ENCODE measurements at places on chromosomes 2 and 18.

GRCh38 chr2:120763931-120764330 lies 28.3 kb downstream of the GLI2 start:
- DNase-seq, result no peak

DNA sequence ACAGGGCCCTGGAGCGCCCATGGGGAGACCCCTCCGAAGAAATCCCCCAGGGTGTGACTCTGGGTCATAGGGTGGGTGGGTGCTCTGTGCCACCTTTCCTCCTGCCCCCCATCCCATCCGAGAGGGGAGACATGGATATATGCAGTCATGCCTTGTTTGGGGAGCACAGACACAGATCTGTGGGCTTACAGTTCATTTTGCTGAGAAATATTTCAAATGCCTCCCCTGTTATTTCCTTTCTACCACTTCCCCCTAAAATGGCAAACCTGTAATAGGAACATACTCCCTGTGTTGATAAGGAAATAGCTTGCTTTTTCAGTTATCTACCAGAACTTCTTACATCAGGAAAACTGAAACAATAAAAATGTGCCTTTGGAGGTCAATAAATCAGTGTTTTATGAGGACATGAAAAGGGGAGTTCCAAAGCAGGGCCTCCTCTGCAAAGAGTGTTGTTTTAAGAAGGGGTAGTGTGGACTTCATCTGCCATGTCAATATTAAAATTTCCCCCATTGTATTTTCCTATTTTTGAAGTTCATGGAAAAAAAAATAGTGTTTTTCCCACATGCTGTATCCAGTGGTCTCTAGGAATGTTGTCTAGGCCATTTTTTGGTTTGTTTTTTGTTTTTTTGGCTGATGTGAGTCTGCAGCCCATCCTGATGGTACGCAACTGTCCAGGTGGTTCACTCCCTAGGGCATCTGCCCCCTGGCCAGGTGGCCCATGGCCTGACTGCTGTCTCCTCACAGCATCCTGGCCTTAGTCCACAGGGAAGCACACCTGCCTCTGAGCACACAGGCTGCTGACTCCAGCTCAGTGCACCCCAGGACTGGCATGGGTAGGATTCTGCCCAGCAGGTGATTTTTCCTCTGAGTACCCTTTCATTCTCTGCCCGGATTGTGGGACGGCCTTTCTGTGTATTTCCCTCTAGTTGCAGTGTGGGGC lies 3.7 kb downstream of the TNFRSF11A start:
- DNase-seq, result no peak

DNA sequence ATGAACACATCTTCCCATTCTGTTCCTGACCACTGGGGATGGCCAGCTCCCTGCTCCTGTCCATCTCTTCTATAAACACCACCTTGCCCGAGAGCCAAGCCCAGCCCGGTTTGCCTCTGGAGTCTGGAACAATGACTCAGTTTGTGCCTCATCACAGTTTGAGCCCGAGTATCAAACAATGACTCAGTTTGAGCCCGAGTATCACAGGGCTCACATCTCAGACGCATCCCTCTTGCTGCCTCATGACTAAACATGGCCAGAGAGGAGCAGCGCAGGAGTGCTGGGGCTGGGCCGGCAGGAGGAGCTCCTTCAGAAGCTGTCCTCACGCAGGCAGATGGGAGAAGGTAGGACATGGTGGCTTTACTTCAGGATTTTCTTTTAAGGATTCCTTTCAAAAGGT lies 68.7 kb downstream of the PXDN start:
- no peak for DNase-seq

DNA sequence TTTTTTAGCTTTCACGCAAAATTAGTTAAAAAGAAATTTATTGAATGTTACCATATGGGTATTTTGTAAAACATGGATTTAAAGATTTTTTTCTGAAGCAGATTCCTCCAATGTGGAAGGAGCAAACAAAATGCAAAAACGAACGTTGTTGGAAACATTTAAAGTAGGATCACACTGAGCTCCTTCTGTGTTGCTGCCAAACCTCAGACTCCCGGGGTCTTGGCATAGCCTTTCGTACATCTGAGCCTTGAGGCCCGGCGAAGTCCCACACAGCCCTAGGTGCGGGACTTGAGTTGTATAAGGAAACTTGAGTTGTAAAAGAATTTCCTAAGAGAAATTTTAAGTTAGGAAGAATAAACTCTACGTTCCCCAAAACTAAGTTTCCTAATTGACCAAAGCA lies 52.0 kb upstream of the CD226 start:
- DNase-seq, result no peak

GRCh38 chr2:48249631-48250473 lies 280.1 kb upstream of the STON1 start:
- no peak for DNase-seq

DNA sequence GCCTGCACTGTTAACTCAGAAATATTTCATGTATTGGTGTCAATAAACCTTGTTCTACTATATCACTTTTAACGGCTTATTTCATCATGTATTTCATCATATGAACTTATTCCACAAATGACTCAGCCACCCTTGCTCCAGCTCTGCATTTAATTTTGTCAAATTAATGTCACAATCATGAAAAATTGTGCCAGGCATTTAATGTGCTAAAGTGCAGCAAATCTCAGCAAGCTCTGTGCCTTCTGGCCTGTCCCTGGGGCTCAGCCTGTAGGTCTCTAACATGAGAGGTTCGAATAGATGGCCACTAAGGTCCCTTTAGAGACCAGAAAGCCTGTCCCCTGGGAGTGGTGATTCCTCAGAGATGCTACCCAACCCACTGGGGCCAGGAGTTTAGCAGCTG lies 28.6 kb downstream of the BOD1L2 start:
- no peak for DNase-seq

GRCh38 chr2:217409949-217410680 lies 550.3 kb upstream of the TNP1 start:
- no peak for DNase-seq

GRCh38 chr2:200406379-200406778 lies 99.9 kb downstream of the SPATS2L start:
- DNase-seq, result no peak

GRCh38 chr18:22069916-22070315 lies 99.5 kb upstream of the GATA6 start:
- DNase-seq, result no peak

DNA sequence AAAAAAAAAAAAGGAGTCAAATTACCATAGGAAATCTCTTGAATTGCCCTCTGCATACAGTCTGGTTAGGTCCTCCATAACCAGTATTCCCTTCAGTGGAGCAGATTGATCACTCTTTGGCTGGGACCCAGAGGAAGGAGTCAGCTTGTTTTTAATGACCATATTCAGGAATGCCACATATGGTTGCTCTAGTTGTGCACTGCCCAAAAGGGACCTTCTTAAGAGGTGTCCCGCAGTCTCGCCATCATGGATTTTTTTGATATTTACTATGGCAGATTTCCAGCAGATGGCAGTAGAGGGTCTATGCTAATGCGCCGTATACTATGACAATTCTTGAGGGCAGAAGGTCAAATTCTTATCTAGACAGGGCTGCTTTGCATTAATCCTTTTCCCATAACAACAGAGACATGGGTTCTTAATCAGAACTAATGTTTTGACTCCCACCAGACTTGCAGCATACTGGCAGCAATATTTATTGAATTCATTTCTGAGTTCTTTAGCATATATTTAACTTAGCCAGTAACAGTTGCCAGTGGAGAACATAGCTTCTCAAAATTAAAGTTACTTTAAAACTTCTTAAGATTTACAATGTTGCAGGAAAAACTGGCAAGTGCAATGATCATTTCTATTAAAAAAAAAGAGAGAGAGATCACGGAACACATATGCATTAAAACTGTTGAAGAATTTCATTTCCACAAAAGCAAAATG lies 31.8 kb upstream of the INPP4A start:
- DNase-seq, result peak; percentile 21

DNA sequence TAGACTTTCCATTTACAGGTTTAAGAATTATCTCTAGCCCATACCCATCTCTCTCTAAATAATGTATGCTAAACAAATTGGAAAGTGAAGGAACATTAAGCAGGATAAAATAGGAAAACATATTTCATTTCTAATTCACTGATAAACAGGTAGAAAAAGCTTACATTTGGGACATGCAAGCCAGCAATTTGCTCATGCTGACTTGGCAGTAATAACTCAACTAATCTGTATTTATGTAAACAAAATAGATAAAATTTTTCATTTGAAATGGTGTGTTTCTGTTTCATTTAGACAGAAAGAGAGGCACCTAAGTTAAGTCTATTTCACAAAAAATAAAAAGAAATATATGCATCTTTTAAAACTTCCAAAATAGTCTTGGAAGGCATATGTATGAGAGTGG lies 877.3 kb upstream of the LRRTM1 start:
- DNase-seq, result no peak

GRCh38 chr2:85257359-85257969 lies 70.3 kb downstream of the TGOLN2 start:
- no peak for DNase-seq

- no peak for DNase-seq
These were observed 221.9 kb downstream of the ZNF407 start for GRCh38 chr18:74819433-74820059.

DNA sequence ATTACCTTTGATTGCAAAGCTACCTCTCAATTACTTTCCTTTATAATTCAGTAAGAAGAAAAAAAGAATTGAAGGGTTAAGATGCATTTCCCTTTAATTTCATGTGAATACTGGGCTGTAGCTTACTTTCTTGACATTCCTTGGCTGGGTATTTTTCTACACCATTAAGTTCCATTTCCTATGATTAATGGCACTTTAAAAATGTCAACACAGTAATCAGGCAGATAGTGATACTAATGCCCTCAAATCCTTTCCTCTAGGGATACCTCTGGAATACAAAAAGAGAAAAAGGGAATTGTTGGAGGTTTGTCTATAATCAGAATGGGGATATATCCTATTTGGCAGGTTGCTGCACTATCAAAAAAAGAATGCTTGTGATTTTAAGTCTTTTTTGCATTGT lies 216.9 kb downstream of the SRBD1 start:
- no peak for DNase-seq

GRCh38 chr2:23745726-23746105 lies 181.2 kb downstream of the ATAD2B start:
- DNase-seq, result no peak

DNA sequence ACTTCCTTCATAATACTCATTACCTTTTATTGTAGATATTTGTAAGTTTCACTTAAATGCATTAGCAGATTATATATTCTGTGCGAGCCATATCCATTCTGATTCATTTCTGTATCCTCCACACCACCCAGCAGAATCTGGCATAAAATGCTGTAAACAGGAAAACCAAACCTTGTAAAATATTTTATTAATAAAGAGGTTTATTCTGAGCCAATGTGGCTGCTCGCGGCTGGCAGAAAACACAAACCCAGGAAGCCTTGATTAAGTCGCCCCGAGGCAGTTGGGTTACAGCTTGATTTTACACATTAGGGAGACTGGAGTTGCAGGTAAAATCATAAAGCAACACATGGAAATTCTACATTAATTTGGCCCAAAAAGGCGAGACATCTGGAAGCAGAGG lies 40.5 kb downstream of the GNAL start:
- DNase-seq, result no peak

All from activated T-cell treated with anti-CD3 and anti-CD28 coated beads for 48 hours (primary cell).